ENCODE measurements at places on chromosomes 7 and 10.

DNA sequence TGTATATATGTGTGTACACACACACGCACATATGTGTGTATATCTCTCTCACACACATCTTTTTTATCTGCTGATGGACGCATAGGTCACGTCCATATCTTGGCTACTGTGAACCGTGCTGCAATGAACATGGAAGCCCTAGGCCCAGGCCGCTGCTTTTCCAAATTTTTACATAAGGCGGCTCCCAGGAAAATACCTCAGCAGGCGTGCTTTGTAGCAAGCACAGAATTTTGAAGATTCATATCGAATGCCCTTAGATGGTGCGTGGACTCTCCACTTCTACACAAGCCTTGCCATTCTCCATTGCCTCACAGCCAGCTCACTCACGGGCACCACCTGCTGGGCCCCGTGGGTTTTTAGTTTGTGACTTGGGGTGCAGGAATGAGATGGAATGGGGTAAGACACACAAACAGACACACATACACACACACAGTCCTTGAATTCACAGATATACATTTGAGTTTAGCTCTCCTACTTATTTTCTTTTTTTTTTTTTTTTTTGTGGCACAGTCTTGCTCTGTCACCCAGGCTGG, 57.9 kb upstream of the RNF32 start:
- no peak for DNase-seq

GRCh38 chr10:71643904-71644303, 75.7 kb downstream of the C10orf105 start:
- DNase-seq, result no peak

DNA sequence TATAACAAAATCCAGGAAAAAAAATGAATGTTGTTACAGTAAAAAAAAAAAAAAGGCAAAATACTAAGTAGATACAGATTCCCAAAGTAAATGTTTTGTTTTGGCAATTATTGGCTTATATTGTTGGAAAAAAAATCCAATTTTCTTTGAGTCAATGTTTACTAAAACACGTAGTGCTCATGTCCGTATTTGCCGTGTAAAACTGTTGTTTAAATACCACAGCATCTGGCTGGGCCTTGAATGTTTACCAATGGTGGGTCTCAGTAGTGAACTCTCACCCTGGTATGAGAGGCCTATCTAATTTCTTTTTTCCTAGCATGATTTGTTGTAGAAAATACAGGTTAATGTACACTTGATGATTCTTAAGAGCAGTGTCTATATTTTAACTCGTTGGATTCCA, 41.4 kb upstream of the SLC26A5 start:
- no peak for DNase-seq

DNA sequence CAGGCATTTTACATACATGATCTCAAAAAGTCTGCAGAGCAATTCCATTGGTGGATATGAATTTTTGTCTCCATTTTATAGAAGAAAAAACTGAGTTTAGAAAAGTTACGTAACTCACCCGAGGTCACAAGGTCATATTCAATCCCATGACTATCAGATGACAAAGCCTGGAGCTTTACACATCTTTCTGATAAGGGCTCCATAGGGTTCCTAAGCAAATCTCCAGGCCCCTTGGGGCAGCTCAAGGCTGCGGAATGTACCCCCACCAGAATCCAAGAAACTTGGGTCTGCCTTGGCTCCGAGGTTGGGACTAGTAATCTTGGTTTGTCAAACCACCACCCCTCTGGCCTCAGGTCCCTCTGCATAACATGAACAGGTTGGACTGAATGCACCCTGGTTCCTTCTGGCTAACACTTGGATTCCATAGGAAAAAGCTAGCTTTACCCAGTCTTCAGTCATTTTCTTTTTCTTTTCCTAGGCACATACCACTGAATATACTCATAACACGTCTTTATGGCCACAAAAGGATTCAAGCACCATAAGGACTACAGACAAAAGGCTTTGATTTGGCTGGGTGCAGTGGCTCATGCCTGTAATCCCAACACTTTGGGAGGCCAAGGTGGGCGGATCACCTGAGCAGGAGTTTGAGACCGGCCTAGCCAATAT, 55.5 kb downstream of the PIP4K2A start:
- no peak for DNase-seq

DNA sequence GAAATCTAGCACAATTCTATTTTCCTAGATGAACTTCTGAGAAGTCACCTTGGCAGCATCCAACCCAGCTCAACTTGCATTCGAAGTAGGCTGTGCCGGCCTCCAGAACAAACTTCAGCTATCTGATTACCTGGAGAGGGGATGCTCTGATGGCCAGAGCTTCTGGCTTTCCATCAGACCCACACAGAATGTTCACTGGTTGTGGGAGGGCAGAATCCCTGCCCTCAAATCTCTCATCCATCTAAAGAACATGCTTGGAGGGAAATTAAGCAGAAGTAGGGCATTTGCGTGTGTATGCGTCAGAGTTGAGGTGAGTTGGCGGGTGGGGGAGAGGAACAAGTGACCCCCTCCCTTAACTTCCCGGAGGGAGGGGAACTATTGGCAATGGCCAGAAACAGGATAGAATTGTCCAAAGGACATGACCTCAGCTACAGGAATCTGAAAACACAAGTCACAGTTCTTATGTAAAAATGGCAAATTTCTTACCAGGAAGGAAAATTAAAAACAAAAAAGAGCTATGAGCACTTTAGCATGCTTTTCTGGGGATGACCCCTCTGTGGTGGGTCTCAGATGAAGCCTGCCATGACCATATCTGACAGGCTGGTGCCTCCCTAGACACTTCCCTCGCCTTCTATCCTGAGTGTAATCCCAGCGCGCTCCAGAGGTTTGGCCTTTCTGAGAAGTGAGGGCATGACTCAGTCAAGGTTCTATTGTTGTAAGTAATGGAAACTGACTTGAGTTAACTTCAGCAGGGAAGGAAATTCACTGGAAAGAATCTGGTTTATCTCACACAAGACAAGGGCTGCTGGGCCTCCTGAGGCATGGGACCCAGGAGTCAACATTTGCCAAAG, 278.8 kb downstream of the RPS24 start:
- DNase-seq, result no peak

- no peak for DNase-seq
Observed at GRCh38 chr10:111119637-111120036, 42.8 kb downstream of the ADRA2A start.

DNA sequence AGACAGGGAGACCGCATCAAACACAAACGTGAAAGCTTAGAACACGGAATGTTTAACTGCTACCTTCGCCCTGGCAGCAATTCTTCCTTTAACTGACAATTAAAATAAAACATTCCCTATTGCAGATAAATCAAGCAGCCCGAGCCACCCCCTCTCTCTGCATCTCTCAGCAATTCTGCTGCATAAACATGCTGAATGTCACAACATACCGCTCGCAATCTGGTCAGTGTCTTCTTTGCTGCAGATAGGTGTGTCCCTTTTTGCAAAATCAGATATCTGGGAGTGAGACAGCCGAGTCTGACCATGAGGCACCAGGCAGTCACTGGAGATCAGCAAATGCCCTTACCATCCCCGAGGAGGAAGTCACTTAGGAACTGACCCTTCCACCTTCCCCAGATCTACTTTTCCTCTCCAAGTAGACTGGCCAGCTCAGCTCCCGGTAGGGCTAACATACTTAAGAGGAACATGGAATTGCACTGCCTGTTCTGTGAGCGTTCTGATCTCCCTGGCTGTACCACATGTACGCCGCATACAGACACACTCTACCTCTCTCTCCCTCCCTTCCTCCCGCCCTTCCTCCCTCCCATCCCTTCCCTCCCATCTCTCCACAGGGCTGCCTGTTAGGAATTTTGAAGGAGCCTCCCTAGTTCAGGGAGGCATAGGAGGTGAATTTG, at the start of gene FRMD4A:
Gene FRMD4A (minus strand): TSS at position 537 of the 674 bp plus-strand sequence.
- no peak for DNase-seq

DNA sequence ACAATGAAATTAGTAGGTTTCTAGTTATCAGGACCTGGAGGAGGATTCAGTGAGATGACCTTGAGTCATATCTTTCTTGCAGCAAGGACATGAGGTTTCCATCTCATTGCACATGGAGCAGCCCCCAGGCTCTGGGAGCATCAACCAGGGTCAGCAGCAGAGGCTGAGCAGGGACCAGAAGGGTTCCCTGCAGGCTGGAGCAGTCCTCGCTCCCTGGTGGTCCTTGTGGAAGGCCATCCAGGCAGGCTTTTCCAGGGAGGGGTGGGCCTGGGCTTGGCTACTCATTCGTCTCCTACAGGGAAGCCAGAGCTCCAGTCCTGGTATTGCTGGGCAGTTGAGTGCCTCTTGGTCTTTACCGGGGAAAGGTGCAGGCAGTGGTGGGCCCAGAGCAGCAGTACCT, 587.5 kb downstream of the GLRX3 start:
- no peak for DNase-seq

- no peak for DNase-seq
Observed at GRCh38 chr7:64640504-64640903, 25.4 kb upstream of the ZNF107 start.

- DNase-seq, result no peak
Observed at GRCh38 chr7:45408409-45408737, 165.8 kb upstream of the ADCY1 start.

GRCh38 chr10:125379592-125379991, 219.2 kb upstream of the CTBP2 start:
- no peak for DNase-seq

GRCh38 chr7:107631588-107632491, 28.8 kb upstream of the SLC26A4 start:
- DNase-seq, result no peak

- peak; percentile 75 for DNase-seq
Observed at GRCh38 chr10:91901784-91902677, 7.3 kb downstream of the FGFBP3 start.

GRCh38 chr7:36600314-36600682, 124.0 kb downstream of the AOAH start:
- no peak for DNase-seq

GRCh38 chr7:1130021-1130990, 29.7 kb downstream of the ZFAND2A start:
- DNase-seq, result no peak

DNA sequence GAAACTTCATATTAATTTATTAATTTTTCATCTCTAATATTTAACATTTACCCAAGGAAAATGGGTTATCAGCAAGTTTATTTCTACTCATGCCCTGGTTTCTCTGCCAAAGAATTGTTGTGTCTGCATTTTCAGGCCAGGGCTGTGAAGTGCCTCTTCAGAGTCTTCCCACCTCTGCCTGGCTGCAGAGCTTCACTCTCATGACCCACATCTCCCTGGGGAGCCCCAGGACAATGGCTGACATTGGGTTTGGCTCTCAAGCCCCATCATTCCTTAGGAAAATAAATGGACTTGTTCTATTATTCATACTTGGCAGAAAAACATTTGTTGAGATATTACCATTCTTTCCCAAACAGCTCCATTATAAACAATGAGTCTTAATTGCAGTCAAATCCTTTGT, 30.3 kb downstream of the CACNA2D1 start:
- no peak for DNase-seq

DNA sequence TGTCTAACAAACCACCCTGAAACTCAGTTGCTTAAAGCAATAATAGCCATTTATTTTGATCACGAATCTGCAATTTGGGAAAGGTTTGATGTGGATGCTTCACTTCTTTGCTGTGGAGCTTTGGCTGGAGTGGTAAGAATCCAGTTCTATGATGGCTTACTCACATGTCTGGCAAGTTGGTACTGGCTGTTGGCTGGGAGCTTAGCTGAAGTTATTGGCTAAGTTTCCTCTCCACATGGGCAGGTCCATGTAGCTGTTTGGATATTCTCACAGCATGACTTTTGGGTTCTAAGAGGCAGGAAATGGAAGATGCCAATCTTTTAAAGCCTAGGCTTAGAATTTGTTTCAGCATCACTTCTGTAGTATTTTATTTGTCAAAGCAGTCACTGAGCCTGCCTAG, 277.6 kb upstream of the NRP1 start:
- peak; percentile 72 for DNase-seq

DNA sequence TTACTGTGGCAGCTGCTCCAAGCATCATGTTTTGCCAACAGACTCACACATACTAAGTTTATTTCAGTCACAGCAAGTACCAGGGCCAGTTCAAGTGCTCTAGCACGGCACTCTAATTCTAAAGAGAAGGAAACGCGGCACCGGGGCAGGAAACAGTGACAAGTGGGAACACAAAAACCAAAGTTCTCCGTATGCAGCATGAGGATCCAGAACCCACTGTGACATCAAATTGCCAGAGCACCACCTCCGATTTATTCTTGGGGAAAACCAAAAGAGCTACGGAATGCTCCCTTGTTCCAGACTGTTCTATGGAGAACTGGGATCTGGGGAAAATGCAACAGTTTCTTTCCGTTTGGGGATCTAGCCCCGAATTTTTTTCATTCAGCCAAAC, 448 bp upstream of the PTER start:
- DNase-seq, result no peak

DNA sequence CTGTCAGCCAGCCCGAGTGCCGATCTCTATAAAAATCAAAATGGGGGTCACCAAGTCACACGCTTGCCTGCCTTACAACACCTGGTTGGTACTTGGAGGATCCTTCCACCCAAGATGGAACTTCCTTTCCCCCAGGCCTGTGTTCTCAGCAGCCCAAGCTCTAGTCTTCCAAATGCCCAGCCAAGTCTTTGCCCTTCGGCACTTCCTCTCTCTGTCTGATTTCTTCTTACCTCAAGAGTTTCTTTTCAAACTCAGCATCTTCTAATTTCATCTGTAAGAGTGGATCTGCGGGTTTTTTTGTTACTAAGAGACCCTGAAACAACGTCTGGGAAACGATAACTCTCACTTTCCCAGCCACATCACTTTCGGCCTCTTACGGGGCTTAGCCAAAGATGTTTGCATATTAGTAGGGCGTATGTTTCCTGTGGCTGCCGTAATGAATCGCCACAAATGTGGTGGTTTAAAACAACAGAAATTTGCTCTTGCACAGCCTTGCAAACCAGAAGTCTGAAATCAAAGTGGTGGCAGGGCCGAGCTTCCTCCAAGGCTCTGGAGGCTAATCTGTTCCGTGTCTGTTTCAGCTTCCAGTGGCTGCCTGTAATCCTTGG, 219.9 kb downstream of the TCF7L2 start:
- DNase-seq, result no peak

- no peak for DNase-seq
Observed at GRCh38 chr7:27689150-27689549, 26.5 kb upstream of the HIBADH start.

GRCh38 chr10:88565072-88565471, 18.0 kb downstream of the RNLS start:
- no peak for DNase-seq

DNA sequence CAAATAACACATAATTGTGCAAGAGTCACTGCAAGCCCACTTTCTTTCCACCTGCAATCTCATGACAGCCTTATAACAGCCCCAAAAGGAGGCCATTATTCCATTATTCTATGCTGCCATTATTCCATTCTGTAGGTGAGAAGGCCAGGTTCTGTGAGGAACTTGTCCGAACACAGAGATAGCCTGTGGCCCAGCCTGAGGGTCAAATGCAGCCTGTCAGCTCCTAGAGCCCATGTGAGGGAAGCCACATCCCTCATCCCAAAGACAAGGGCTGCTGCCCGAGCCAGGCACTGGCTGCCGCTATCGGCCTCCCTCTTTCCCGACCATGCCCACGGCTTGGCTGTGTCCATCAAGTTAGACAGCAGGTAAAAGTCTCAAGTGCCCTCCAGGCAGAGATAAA, 24.1 kb upstream of the C10orf71 start:
- no peak for DNase-seq
